Stimulated activated CD4-positive, alpha-beta T cell treated with anti-CD3 and anti-CD28 coated beads, Interleukin-12 subunit alpha, Interleukin-12 subunit beta, amount 100 ng/mL, for 48 hours (primary cell): ENCODE measurements at places on chromosomes 12 and 14.

GRCh38 chr12:2043054-2043453 lies 9.7 kb upstream of the CACNA1C start:
- DNase-seq, result no peak

- DNase-seq, result no peak
Observed at GRCh38 chr12:25818596-25819390, 139.7 kb upstream of the RASSF8 start.

- DNase-seq, result no peak
Observed at GRCh38 chr12:15597125-15597830, 191.9 kb downstream of the EPS8 start.

DNA sequence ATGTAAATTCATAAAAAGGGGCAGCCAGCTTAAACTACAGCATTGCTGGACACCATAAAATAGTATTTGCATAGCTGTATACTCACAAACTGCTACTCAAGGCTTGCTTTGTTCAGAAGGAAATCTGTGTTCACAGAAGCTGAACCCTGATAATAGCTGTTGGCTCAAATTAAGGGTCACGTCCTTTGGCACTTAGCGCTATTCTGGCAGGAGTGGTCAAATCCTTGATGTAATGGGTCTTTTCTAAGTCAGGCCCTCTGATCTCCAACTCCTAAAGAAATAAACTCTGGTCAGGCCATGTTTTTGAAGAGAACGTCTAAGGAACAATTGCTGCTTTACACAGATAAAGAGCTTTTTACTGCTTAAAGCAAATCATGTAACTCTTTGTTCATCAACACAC lies 12.8 kb upstream of the PSMA6 start:
- no peak for DNase-seq

DNA sequence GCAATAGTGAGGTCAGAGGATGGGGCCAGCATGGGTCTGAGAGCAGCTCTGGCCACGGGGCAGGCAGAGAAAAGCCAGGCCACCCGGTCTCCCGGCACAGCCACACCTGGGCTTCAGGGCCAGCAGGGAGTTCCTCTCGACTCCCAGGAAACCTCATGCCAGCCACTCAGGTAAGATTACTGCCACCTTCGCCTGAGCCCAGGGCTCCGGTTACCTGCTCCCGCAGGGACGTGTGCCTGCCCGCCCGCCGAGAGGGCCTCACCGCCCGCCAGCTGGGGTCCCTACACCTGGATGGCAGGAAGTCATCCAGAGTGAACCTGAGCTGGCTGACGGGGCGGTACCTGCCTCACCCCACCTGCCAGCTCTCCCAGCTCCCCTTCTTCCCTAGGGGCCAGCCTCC lies 7.3 kb downstream of the JAG2 start:
- DNase-seq, result no peak

GRCh38 chr12:57161491-57161890 lies 14.1 kb upstream of the LRP1-AS start:
- DNase-seq, result no peak

DNA sequence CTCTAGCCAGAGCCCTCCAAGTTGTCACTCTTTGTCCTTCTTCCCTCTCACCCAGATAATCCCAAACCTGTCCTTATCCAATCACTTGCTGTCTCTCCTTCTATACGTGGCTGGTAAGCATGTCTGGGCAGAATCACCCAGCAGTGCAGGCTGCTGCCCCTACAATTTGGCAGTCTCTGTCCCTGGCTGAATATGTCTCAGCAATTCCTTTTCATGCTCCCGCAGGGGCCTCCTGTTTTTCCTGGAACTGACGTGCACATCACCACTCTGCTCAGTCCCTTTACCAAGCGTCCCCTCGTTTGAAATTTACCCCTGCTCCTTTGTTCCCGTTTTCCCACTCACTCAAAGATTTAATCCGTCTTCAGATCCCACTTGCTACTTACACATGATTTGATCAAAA lies 80.0 kb downstream of the ST8SIA1 start:
- no peak for DNase-seq

DNA sequence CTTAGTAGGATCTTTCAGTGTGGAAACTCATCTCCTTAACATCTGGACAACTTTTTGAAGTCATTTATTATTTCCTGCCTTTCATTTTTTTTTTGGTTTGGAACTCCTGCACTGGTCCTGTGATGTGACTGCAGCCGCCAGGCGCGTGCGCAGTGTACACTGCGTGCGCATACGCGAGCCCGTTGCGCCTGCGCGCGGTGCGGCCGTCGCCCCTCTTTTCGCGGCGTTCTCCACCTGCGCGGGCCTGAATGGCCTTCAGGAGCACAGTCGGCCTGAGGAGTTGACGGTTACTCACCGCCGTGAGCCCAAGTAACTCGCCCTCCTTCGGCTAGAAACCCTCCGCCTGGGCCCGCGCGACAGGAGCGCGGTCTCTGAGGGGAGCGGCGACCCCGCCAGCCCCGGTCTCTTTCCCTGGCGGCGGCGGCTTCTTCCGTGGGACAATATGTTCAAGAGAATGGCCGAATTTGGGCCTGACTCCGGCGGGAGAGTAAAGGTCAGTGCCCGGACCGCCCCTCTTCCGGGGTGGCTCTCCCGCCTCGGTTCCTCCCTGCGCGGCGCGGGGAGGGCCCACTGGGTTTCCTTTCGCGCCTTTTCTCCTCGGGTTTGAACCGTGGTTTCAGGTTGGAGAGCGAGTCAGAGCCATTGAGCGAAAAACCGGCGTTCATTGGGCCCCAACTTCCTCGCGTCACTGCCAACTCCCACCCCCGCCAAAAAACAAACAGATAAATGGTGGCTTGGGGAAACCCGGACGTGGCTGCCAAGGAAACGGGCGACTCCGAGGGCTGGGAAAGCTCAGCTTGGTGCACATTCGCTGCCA lies at the start of gene YEATS4:
YEATS4 (plus strand) TSS at position 213 of the 817 bp plus-strand sequence; CDS start at position 443, 230 bp downstream.
- DNase-seq, result peak; percentile 82

DNA sequence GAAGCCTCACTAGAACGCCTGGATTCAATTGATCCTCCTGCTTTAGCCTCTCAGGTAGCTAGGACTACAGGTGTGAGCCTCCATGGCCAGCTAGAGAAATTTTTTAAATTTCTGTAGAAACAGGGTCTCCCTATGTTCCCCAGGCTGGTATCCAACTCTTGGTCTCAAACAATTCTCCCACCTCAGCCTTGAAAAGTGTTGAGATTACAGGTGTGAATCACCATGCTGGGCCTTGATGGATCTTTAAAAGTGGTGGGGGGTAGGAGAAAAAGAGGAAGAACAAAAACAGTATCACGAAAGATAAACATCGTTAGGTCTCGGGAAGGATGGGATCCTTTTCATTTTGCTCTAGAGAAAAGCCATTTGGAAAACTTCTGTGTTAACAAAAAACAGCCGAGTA lies 4.5 kb downstream of the GYS2 start:
- DNase-seq, result no peak

DNA sequence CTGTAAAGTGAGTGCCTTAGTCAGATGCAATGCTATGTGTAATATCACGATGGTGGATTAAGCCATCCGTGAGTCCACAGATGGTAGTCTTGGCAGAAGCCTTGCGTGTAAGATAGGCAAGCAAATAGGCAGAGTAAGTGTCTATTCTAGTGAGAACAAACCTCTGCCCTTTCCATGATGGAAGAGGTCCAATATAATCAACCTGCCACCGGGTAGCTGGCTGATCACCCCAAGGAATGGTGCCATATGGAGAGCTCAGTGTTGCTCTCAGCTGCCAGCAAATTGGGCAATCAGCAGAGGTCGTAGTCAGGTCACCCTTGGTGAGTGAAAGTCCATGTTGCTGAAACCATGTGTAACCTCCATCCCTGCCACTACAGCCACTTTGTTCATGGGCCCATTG lies 371.2 kb upstream of the LRFN5 start:
- no peak for DNase-seq

- no peak for DNase-seq
Observed at GRCh38 chr14:100914597-100915021, 11.1 kb upstream of the RTL1 start.

- no peak for DNase-seq
Observed at GRCh38 chr12:24599736-24600135, 349.2 kb downstream of the BCAT1 start.

DNA sequence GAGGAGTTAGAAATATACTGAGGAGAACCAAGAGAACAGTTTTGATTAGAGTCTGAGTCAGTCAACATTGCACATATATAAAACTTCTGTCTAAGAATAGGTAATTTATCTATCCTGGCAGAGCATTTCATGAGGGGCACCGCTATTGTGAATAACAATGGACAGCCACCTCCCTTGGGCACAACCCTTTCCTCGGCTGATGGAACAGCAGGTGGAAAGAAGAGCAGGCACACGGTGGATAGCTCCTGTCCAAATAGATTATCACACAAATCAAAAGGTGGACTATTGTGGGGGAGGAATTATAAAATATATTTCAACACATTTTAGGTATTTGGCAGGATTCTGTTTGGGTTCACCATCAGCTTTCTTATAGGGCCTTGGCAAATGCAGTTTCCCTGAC lies 84.0 kb upstream of the PTPRB start:
- DNase-seq, result no peak

DNA sequence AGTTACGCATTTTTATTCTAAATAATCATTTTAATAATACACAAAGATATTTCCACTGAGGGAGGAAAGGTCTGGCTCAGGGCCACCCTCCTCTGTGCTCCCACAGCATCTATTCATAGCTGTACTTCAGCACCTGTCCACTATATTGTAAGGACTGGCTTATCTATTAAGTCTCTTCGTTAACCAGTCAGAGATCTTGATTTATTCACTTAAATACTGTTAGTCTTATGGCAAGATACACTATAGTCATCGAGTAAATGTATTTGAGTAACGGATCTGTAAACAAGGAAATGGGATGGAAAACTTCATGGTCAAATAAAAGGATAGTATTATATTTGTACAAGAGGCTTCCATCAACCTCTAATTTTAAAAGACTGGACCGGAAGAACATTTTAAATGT lies 54.6 kb downstream of the SPTLC2 start:
- DNase-seq, result no peak

DNA sequence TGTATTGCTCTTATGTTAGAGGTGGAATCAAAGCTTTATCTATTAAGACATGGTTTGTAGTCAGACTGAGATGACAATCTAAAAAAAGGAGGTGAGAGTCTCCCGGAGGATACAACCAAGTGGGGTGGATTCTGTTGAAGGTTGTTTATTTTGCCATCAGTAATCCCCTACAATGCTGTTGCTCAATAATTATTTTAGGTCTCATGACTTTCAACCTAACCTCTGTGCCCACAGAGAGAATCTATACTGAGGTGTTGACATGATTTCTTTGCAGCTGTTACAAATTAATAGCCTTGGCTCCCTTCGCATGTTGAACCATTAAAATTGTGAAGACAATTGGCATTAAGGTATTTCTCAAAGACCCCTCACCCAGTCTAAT lies 28.7 kb upstream of the FOS start:
- DNase-seq, result no peak

DNA sequence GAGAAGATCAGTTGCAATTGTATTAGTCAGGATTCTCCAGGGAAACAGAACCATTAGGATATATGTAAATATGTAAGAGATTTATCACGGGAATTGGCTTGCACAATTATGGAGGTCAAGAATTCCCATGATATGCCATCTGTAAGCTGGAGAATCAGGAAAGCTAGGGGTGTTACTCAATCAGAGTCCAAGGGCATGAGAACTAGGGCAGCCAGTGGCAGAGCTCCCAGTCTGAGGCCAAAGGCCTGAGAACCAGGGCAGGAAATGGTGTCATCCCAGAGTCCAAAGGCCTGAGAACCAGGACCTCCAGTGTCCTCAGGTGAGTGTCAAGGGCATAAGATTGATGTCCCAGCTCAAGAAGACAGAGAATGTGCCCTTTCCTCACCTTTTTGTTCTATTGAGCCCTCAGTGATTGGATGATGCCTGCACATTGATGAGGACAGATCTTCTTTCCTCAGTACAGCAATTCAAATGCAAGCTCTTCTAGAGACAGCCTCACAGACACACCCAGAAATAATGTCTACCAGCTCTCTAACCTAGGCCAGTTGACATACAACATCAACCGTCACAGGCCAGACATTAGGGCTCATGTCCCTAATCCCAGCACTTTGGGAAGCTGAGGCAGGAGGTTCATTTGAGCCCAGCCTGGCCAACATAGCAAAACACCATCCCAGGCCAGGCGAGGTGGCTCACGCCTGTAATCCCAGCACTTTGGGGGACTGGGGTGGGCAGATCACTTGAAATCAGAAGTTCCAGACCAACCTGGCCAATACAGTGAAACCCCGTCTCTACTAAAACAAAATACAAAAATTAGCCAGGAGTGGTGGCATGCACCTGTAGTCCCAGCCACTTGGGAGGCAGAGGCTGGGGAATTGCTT lies 34.9 kb upstream of the ZNF740 start:
- no peak for DNase-seq

DNA sequence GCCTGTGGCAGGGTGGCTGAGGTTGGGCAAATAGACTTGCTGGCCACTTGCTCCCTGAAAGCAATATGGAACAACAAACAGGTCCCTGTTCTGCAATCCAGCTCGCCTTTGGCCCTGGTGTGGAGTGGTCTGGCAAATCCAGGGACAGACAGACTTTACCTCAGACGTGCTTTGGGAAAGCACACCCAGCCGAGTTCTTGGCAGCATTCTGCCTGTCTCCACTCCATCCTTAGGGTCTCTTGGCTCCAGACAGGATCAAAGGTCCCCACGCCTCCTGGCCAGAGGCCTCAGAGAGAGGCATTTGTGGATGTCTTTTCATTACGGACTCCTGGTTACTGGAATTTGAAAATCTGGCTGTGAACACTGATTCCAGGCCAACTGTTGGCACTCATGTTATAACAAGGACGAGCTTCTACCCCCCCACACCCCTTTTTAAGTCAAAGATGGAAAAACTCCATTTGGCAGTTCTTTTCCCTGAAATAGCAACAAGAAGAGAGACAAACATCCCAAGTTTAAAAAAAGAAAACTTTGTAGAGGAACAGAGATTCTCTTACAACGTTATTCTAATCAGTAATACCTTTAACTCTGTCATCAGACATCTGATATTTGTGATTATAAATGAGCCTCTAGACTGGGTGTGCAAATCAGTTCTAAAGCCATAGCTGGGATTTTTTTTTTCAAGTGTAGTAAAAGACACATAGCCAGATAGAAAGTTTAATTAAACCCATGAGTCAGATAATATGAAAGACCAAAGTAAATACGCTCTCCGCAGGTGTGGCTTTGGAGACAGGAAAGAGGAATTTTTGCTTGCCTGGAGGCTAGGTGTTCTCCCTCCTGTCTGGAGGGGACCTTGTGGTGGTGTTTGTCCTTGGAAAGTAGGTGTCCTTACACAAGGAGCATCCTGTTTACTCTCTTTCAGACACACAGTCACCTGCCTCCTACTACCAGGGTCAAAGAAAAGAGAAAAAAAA lies 60.7 kb downstream of the GALNT8 start:
- no peak for DNase-seq

GRCh38 chr12:125330645-125331341 lies 265.6 kb downstream of the AACS start:
- peak; percentile 62 for DNase-seq
